Stimulated activated CD8-positive, alpha-beta memory T cell treated with anti-CD3 and anti-CD28 coated beads, Interleukin-7, amount 100 ng/mL, for 48 hours (primary cell): ENCODE measurements at places on chromosomes 11 and 22.
A peak's percentile ranks its signal among the peaks of the same experiment; 100 is the strongest.

DNA sequence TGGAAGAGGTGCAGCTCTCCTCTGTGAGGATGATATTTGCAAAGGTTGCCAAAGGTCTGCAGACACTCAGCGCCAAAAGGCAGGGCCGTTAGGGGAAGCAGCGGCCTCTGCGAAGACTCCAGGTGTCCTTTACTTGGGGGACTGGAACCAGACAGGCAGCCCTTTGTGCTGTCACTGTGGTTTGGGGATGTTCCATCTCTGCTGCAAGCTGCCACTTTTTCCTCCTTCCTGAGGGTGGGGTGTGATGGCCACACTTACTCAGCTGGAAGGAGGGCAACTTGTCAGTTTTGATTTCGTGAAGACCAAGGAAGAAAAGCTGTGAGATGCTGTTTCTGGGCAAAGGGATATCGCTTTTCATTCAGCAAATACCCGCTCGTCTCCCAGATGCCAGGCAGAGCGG is 96.5 kb upstream of the PRR5 start:
- no peak for DNase-seq

DNA sequence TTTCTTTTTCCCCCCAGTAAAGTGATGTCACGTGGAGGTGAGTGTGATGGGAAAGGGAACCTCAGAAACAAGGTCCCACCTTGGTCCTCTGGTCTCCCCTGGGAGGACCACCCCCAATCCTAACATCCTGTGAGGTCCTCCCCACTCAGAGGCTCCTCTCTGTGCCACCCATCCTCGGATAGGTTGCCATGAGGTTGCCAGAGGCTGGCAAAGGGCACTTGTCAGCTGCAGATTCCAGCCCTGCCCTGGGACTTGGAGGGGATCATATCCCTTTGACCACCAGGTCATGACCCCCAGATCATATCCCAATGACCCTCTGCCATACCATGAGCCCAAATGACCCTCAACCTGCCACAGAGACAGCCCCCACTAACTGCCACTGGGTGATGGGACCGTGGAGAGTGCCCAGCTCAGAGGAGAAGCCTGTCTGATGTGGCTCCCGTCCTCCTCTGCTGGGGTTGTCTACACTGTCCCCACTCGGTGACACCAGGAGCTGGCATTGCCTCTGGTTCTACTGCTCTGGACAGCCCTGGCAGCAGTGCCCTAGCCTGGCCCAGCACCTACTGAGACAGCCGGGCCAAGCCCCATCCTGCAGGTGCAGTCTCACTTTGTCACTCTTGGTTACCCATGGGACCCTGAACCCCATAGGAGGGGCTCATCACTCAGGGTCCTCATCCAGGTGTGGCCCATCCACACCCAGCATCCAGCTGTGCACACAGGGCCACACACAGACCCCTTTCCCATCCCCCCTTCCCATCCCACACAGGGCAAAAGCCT is 90.2 kb upstream of the KCNQ1OT1 start:
- DNase-seq, result no peak

DNA sequence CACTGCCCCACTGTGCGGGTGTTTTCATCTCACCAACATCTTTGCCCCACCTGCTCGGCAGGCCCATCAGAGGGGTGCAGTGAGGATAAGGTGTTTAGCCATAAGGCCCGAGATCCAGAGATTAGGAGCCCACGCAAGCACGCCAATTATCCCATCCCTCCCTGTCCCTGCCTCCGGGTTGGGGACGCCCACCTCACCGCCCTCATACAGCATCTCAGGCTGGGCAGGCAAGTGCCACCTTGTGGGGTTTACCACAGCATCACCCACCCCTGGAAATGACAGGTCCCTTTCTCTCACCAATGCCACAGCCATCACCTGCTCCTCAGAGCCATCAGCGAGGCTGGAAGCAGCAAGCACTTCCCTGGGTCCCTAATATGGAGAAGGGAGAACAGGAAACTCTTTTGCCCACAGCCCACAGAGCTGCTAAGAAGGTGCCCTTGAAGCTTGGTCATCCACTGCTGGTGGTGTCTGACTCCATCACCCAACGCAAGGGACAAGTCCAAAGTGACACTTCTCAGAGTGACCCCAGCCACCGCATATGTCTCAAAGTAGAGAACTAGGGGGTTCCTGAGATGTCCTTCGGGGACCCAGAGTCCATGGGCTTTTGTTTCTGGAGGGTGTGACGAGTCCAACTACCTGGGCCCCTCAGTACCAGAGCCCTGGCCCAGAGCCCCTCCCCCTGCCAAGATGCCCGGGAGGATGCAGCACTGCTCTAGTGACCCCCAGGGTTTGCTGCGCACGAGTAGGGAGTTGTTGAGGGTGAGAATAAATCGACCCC is 15.8 kb downstream of the VPS37C start:
- DNase-seq, result no peak

DNA sequence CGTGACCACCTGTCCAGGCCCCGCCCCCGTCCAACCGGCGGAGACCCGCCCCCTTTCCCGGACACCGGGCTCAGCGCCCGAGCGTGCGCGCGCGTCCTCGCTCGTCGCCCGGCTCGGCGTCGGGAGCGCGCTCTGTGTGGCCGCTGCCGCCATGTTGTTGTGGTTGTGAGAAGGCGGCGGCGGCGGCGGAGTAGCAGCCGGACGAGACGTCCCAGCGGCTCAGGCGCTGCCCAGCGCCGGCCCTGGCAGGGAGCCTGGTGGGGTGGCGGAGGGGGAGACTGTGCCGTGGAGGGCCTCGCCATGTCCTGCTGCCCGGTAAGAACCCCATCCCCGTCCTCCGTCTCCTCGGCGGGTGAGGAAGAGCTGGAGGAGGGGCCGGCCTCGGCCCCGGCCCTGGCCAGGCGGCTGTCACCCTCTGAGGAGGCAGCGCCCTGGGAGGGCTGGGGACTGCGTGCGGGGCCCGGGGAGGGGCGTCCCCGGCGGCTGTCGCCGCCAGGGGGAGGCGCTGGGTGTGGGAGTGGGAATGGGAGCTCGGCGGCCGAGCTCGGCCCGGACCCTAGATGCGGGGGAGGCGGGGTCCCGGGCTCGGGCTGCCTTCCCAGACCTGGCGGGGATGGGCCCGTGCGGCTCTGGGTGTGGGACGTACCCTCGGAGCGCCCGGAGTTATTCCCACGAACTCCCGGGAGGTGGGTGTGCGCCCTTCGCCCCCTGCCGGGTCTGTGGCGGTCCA is at the start of gene MTMR3:
MTMR3 (plus strand) TSS at position 130 of the 730 bp plus-strand sequence. CDS start 87,886 bp downstream, outside the sequence.
- peak; percentile 87 for DNase-seq

DNA sequence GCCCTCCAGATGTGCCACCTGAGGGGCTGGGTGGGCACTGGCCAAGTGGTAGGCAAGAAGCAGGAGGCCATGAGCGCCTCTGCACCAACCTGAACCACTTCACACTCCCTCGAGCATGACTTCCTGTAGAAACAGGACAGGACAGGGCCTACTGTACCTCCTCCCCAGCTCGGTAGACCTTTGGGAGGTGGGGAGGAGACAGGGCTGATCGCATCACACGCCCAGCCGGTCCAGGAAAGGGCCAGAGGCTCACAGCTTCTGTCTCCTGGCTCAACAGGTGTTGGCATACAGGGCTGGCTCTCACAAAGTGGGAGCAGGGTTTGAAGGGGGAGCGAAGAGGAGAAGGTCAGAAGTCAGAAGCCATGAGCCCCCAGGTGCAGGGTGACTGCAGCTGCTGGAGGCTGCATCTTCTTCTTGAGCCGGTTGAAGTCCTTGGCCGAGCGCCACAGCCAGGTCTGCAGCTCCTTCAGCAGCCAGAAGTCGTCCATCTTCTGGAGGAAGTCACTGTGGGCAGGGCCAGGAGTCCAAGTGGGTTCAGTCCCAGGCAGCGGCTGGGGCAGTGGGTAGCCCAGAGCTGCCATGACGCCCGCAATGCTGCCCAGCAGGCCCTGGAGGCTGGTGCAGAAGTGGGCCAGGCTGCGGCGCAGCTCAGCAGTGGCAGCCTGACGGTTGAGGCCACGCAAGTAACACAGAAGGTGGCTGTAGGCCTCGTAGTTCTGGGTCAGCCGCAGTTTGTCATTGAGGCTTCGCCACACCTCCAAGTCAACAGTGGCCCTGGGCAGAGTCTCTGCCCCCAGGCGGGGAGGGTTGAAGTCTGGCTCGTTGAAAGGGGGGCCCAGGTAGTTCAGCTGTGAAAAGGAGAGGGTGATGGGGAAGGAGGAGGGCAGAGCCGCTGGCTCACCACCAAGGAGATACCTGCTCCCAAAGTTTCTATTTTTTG is 8.3 kb downstream of the CLCF1 start:
- DNase-seq, result no peak
